NCI-H2081 treated with DMSO at 0.1 percent for 48 hours (cell line): ENCODE measurements at places on chromosomes 3 and 15.

DNA sequence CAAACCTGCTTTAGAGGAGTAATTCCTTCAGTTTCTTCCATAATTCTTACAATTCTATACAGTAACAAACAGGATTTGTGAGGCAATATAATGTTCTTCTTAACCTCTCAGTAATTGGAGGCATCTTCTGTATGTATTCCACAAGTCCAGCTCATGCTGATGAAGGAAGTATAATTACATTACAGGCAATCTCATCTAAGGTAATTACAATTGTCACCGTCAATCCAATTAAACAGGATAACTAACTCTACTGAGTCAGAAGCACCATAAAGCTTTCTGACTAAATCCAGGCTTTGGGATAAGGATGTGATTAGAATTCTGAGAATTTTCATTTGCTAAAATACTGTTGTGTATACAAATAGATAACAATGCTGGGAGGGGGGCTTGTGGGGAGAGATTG lies 115.2 kb upstream of the SEMA6D start:
- no peak for DNase-seq

- no peak for DNase-seq
Measured at GRCh38 chr3:96294143-96294542, 520.3 kb upstream of the EPHA6 start.

GRCh38 chr3:196659901-196660351 lies 20.4 kb downstream of the NRROS start:
- DNase-seq: no peak

- no peak for DNase-seq
Measured at GRCh38 chr3:64988188-64988587, 300.4 kb upstream of the ADAMTS9 start.

DNA sequence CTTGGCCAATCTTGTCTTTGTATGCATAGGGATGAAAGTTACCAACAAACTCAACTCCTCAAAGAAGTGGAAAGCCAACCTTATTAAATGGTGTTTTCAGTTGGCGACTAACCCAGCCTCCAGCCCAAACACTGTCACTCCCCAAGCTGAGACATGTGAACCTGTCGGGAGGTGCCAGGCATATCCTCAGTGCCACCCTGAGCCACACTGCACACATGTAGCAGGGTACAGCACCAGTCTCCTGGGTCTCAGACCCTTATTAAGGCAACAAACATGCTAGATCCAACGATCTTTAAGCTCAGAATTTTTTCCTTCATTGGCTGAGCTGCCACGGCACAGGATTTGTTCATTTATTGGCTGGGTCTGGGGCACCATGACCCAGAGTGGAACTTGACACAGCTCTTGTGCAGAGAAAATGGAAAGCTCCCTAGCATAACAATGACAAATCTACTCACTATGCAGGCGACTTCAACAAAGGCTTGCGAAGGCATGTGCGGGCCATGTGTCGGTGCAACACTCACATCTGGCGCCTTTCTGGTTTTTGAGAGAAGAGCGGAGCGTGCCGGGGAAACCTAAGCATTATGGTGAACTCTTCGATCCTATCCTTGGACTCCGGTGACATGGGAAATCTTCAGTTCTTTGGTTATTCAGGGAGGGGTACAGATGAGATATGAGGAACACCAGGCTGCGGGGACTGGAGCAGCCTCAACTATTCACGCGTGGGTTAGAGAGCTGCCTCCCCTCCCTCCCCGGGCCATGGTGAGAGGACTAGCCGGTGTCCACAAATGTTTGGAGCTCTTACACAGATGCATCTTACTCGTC lies 190.1 kb downstream of the FAM43A start:
- no peak for DNase-seq

- DNase-seq: no peak
Measured at GRCh38 chr3:183590442-183590841, 34.9 kb upstream of the KLHL6 start.

DNA sequence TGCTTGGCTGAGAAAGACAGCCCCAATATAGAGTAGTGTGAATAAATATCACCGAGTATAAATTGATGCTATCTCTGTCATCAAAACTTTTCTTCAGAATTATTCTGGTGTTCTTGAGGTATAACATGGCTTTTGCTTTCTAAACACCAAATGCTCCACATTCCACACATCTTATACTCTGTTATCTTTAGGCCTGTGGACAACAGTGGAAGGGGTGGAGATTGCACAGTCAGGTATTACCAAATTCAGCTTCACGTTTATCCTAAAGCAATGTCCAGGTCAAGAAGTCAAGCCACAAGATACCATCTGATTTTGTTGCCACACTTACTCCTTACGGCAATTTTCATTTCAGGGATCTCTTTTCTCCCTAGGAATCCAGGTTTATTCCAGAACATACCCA lies 394.8 kb downstream of the SI start:
- DNase-seq: no peak

GRCh38 chr3:101533603-101533968 lies 20.6 kb upstream of the SENP7 start:
- DNase-seq: no peak

DNA sequence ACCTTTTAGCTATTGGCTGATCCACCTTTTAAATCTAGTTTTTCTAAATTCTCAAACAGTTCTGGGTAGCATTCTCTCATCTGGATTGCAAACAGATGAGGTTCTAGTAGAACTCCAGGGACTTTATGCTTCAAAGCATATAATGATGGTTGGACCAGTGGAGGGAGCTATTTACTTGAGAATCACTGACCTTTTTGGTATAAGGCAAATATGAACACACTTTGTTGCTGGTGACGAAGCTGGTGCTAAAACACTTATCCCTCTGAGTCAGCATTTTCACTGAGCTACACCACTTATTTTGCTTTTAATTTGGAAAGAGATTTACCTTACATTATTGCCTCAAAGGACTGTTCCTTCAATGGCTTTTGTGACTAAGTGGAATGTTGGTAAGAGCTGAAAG lies 58.6 kb upstream of the SLITRK3 start:
- no peak for DNase-seq

- no peak for DNase-seq
Measured at GRCh38 chr15:90553248-90553745, 23.6 kb downstream of the CRTC3 start.

DNA sequence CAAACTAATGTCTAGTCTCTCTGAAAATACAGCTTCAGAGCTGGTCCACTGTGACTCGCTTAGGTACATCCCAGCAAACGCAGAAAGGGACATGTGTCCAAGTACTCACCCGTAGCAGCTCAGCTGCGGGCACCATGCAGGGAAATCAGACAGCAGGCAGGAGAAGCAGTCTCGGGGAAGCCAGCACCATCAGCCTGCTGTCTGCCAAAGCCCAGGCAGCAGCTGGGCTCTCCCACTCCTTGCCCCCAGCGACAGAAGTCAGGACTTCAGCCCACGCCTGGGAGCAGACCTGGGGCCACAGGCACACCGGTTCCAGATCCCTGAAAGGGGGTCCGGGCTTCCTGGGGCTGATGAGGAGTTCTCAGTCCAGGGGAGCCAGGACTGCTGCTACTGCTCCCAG lies 34.9 kb downstream of the SEMA5B start:
- DNase-seq: no peak

- peak; percentile 50 for DNase-seq
Measured at GRCh38 chr3:20511863-20512505, 326.0 kb upstream of the SGO1 start.

DNA sequence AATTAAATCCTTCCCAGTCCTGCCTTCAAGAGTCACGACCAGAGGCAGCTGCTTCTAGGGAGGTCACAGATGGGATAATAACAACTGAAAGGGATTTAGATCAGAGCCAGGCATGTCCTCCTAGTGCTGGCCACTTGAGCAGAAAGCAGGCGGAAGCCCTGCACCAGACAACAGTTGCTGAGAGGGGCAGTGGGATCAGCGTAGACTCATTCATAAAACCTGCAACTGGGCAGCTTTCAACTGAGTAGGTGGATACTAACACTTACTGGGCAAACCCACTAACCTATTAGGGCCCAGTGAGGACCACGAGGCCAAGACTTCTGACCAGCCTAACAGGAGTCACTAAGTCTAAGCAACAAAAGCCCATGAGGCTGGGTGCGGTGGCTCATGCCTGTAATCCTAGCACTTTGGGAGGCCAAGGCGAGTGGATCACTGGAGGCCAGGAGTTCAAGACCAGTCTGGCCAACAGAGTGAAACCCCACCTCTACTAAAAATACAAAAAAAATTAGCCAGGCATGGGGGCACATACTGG lies 67.0 kb downstream of the DAPK2 start:
- DNase-seq: no peak

GRCh38 chr3:168981396-168981795 lies 682.1 kb downstream of the MECOM start:
- DNase-seq: no peak

GRCh38 chr3:40055361-40055760 lies 246.0 kb downstream of the MYRIP start:
- DNase-seq: no peak

DNA sequence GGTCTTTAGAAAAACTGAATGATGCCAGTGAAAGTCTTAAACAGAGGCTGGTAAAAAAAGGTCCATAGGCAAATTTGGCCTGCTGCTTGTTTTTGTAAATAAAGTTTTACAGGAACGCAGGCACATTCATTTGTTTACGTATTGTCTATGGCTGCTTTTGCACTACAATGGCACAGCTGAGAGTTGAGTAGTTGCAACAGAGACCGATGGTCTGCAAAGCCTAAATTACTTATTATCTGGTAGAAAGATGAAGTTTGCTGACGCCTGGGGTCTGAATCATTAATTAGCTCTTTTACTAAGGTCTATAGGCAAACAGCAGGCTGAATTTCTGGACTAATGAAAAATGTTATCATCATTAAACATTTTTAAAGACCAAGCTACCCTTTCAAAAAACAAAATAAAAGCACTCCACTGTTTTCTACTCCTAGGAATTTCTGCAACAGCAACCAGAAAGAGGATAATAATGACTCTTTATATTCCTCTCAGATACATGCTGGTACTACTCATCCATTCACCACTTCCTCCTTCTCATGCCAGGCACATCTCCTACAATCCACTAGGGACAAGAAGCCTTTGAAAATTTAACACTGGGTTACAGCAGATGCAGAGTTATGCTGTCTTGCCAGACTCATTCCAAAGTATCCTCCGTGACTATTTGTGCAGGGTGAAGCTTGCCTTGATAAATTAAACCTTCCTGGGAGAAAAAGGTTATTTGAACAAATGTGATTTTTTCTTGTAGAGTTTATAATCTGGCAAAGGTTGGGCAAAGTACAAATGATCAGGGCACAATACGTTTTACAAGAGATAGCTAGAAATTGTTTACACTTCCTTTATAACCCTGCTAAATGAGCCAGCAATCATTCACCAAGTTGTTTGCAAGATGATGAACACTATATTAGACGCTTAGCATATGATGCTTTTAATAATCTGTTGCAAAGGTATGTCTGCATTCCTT lies 6.0 kb downstream of the GATM start:
- DNase-seq: no peak

- no peak for DNase-seq
Measured at GRCh38 chr15:77004189-77004588, 9.3 kb downstream of the PSTPIP1 start.

DNA sequence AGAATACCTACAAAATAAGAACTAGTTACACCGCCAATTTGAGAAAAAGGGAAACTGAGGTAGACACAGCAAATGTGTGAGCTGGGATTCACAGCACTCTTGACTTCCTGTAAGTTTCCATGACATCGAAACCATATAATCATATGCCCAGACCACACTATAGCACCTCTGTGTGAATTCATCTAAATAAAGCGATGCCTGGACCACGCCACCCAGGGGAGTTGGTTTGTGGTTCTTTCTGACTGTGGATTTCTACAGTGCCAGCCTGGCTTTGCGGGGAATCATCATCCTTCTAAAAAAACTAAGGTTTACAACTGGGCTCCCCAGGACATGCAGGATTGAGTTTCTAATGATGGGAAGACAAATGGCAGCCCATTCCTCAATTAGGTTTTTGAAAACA lies 23.5 kb upstream of the CA12 start:
- DNase-seq: no peak

- DNase-seq: no peak
Measured at GRCh38 chr3:129536374-129536667, 6.7 kb upstream of the H1-8 start.

DNA sequence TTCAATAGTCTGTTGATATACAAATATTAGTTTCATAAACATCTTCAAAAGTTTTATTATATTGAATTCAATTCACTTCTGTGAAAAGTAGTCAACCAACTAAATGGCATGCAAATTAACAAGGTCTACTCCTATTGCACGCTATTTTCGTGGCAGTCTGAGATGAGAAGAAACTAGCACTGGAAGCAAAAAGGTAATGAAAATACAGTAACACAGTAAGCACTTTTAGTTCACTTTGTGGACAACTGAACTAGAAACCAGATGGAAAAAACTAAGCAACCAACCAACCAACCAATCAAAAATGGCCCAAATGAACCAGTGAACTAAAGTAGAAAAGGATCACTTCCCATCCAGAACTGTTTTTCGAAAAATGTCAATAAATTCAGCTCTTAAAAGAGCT lies 55.7 kb upstream of the ACTC1 start:
- DNase-seq: no peak

DNA sequence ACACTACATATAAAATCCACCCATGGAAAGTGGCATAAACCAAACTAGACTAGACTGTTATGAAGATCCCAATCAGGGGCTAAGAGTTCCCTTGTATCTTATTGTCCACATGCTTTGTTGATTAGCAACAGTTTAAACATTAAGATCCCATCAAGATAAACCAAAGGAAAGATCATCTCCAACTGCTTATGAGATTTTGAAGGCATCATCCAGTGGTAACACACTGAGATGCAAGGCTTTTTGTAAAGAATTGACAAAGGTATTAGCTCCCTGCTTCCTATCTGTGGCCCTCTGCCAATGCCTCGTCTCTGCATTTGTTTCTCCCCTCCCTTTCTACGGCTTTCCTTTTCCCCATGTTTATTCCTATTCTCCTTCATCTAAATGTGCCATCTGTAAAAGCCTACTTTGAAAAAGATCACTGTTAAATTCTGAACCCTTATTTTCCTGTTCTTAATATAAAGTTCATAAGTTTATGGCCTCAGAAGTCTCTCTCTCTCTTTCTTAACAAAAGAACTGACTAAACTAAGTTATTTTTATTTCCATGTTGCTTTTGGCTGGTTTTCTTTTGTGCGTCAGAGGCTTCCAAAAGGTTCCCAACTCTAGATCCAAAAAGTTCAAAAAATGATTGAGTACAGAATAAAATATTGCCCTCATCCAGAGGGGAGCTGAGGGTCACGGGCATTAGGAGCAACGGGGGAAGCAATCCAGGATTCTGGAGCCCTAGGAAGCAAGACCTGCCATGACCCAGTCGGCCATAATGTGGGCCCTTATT lies 5.5 kb downstream of the PLD1 start:
- no peak for DNase-seq

GRCh38 chr15:52180196-52180835 lies 10.9 kb downstream of the GNB5 start:
- DNase-seq: no peak

- no peak for DNase-seq
Measured at GRCh38 chr15:82656641-82657266, 9.6 kb upstream of the CPEB1 start.

GRCh38 chr3:123339302-123339701 lies 109.6 kb downstream of the ADCY5 start:
- no peak for DNase-seq

DNA sequence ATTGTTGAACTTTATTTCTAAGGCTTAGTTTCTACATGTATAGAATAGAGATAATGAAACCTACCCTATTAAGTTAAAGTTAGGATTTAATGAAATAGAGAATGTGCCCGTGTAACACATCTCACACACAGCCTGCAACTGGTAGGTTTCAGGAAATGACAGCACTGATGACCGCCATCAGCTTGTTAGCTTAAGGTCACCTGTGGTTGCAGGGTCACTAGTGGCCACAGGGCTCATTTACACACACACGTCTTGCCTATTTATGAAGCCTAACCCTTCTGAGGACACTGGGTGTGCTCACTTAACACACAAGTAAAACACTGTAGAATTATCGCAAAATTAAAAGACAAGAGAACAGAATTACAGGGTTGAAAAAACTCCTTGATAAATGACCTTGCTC lies 20.1 kb downstream of the CHRM5 start:
- no peak for DNase-seq
